ENCODE measurements at places on chromosomes 13 and 19.

- no peak for DNase-seq
Observed at GRCh38 chr13:79393564-79394249, 12.3 kb downstream of the RBM26 start.

DNA sequence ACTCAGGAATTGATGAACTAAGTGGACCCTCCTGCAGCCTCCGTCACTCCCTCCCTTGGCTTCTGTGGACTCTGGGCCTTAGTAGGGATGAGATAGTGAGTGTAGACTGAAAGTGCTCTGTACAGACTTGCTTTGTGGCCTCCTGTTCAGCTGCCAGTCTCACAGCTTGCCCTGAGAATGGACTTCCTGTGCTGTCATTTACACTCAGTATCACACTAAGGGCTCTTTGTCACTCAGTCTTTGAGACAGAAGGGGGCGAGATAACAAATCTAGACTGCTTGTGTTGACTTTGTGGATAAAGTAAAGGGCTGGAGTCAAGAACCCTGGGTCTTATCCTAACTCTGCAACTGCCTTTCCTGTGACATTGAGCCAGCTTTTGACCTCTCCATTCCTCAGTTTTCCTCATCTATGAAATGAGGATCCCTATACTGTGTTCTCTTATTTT lies 21.0 kb upstream of the SPRY2 start:
- DNase-seq = no peak

GRCh38 chr13:22770891-22771290 lies 409.9 kb upstream of the SGCG start:
- no peak for DNase-seq

- peak; percentile 9 for DNase-seq
Observed at GRCh38 chr13:27967736-27968315, 1.3 kb downstream of the CDX2 start.

GRCh38 chr19:46537136-46538097 lies 41.8 kb upstream of the PNMA8B start:
- no peak for DNase-seq

DNA sequence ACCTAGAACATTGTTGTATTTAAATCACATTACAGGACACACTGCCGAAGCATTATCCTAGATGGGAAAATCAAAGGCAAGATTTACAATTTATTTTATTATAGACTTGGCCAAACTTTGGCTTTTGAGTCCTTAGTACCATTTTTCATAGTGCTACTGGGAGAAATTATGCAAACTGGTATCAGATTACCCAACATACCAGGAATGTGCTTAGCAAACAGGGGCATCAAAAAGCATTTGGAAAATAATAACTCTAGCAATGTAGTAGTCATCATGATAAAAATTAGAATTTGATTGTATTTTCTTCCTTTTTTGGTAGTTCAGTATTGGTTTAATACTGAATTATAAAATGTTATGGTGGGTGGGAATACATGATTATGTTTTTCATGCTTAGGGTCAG lies 34.0 kb downstream of the GPC6 start:
- no peak for DNase-seq

DNA sequence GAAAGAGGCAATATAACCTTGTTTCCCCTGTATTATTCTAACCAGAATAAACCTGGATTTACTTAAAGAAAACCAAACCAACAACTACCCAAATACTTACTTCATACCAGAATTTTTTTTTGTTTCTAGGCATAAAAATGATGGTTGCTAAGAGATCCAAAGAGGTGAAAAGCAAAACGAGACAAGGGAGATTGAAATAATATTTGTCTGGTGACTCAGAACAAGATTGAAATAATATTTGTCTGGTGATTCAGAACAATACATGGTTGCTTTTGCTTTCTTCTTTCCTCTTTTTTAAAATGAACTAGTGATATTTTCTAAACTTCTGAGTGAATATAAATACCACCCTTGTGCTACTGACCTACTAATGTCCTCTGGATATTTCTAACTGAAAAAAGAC lies 592.9 kb downstream of the KCTD12 start:
- no peak for DNase-seq

- no peak for DNase-seq
Observed at GRCh38 chr19:27673986-27674385, 1539.0 kb downstream of the UQCRFS1 start.

- peak; percentile 53 for DNase-seq
Observed at GRCh38 chr19:15629003-15629880, 11.5 kb upstream of the CYP4F3 start.

- no peak for DNase-seq
Observed at GRCh38 chr13:57633950-57634838, 2.6 kb downstream of the PCDH17 start.

DNA sequence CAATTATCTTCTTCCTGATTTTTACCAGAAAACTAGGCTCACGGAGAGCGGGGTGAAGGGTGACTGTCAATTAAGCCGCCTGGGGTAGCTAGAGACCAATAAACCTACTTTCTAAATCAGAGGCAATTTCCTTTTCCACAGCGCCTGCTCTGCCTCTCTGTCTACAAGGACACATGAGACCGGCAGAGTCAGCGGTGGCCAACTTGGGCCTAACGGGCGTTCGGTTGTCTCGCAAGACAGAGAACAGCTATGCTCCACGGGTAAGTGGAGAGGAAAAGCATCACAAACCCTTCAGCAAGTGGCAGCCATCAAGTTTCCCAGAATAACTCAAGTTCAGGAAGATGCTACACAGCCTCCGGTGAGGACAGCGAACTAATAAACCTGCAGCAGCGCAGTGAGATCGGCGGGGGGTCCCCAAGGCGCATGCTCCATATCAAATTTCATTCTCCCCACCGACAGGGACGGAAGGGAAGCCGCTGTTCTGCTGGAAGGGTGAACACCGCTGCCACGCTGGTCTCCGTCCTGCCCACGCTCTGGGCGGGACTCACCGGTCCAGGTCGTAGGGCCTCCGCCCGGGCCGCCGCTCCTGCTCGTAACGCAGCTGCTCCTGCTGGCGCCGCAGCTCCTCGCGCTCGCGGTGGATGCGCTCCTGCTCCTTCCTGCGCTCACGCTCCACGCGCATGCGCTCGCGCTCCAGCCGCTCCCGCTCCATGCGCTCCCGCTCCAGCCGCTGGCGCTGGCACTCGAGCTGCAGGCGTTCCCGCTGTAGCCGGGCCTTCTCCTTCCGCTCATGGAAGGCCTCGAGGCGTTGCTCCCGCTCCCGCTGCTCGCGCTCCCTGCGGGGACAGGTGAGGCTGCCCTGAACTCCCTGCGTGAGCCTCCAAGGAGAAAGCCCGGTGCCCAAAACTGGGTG lies 25.8 kb upstream of the TINCR start:
- DNase-seq = no peak

DNA sequence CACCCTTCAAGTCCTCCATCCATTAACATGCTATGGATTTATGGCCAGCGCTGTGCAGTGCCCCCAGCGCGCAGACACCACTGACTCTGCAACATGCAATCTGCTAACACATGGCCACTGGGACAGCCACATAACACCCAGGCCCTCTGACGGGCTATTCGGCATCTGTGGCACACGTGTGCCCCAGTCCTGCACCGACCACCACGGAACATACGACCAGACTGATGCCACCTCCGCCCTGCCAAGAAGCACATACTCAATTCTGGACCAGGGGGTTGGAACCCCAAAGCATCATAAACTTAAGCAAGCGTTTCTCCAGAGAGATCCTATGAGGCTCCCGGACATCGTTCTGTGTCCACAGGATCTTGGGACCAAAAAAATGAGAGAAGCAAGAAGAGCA lies 9.8 kb downstream of the STK24 start:
- DNase-seq = no peak

GRCh38 chr19:36115453-36116343 lies at the start of gene TBCB:
Gene TBCB, plus strand, starts transcription at chr19:36115468. Its CDS starts 93 bp downstream, at chr19:36115561.
- DNase-seq = no peak

GRCh38 chr13:67143544-67144115 lies 86.5 kb downstream of the PCDH9 start:
- DNase-seq = no peak

GRCh38 chr13:24066405-24067295 lies 93.9 kb upstream of the SPATA13 start:
- DNase-seq = no peak

DNA sequence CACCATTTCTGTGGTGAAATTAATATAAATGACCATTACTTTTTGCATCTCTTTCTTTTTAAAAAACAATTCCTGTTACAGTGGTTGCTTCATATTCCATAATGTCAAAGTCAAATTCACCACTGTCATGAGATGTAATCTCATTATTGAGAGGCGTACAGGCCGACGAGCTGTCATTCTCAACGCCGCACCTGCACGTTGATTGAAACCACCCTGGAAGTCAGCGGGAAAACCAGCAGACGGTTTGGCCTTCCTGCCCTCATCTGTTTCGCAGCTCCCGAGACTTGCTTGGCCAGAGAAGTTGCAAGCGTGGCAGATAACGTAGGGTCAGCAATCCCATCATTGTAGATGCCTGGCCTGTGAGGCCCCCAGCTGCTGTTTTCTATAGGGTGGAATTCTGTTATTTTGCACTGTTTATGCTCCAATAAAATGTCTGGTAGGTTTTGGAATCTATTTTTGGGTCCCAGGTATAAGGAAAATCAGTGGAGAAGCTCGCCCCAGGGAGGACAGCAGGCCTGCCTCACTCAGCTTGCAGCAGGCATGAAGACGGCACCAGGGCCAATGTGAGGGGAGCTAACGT lies 153.4 kb downstream of the SOX1 start:
- DNase-seq = no peak

- DNase-seq = no peak
Observed at GRCh38 chr19:4057931-4058692, 8.6 kb downstream of the ZBTB7A start.

DNA sequence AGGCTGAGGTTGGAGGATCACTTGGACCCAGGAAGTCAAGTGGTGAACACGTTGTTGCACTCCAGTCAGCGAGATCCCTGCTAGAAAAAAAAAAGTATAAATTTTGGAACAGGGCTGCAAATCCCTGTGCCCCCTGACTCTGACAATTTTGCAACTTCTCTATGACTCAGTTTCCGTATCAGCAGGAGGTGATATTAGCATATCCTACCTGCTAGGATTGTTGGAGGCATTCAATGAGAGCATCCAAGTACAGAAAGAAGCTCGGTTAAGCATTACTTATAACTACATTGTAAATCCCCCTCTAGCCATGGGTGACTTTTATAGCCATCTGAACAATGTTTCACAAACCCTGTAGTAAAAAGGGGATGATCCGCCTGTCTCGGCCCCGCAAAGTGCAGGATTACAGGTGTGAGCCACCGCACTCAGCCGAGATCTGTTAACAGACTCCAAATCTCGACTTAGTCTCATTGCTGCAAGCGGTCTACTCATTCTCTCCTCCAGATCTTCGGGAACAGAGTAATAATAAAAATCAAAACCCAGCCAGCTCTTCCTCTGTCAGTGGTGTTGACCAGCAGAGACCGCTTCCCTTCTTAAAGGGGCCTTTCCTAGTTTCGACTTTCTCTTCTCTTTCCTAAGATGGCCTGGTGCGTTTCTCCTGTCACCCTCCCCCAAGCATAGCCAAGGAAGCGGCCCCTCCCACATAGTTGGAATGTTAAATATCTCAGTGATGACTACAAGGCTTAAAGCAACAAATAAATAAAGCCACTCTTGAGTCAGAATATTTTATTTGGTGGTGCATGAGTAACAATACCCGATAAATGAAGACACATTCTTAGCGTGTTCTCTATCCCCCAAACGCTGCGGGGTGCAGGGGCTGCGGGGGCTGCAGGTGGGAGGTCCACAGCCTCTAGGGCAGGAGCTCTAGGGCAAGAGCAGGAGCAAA lies 10.3 kb upstream of the BICRA start:
- DNase-seq = no peak

- no peak for DNase-seq
Observed at GRCh38 chr19:54141356-54141755, 3.8 kb downstream of the CNOT3 start.

- no peak for DNase-seq
Observed at GRCh38 chr13:97307882-97308624, 85.9 kb downstream of the MBNL2 start.

- DNase-seq = no peak
Observed at GRCh38 chr13:81872581-81872980, 1531.7 kb upstream of the SPRY2 start.

- no peak for DNase-seq
Observed at GRCh38 chr13:79710376-79710775, 229.4 kb downstream of the NDFIP2 start.

DNA sequence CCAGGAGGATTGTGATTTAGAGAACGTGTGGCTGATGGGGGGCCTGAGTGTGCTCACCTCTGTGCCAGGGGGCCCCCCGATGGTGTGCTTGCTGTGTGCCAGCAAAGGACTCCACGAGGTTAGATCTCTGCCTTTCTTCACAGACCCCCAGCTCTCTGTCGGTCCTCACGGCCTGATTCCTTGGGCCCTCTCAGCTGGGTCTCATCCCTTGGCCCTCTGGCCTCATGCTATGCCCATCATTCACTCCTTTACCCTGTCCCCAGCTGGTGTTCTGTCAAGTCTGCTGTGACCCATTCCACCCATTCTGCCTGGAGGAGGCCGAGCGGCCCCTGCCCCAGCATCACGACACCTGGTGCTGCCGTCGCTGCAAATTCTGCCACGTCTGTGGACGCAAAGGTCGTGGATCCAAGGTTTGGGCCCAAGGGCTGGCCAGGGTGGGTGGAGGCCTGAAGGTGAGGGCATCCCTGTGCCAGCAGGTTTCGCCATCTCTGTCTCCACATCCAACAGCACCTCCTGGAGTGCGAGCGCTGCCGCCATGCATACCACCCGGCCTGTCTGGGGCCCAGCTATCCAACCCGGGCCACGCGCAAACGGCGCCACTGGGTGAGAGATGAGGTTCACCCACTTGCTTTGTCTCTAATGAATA lies 7.5 kb downstream of the KMT2B start:
- no peak for DNase-seq

DNA sequence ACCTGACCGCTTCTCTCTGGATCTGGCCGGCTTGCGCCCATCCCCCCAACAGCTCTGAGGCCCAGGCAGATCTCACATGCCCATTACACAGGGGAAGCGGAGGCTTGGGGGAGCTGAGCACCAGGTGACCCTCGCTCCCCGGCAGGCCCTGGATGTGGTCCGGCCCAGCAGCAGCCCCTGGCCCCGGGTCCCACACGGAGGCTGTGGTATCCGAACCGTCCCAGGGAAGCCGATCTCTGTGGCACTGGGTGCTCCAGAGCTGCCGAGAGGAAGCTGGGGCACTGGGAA lies 27.7 kb downstream of the SBNO2 start:
- DNase-seq = no peak

DNA sequence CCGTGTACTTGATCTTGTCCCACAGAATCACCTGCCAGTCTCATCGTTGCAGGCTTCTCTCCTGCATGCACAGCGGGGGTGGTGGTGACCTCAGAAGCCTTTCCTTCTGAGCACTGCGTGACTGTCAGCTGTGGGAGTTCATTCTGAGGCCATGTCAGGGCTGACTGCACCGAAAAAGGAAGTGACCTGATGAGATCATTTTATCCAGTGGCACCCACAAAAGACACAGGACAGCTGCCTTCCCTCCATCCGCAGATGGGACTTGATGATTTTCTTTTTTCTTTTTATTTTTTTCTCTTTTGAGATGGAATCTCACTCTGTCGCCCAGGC lies 89.7 kb downstream of the RAB20 start:
- DNase-seq = no peak

GRCh38 chr19:39970425-39970674 lies 615 bp upstream of the PSMC4 start:
- peak; percentile 60 for DNase-seq

DNA sequence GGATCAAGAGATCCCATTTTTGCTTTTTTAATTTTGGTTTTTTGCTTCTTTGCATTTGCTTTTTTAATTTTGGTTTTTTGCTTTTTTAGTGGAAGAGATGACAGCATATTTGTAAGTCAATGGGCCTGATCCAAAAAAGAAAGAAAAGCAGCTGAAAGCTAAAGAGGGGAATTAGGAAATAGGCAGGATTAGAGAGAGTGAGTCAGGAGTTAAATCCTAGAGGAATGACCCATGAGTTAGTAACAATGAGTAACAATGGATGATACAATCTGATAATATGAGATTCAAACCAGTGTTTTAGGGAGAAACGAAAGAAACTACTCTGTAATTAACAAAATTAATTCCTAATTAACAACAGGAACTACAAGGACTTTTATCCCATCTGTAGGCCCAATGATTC lies 111.2 kb upstream of the SGCG start:
- no peak for DNase-seq

All from NCI-H1105 treated with DMSO at 0.1 percent for 48 hours (cell line).